ENCODE measurements at places on chromosomes 12 and 14. TPM values are rescaled to one million over a fixed set of nuclear protein-coding genes. Genes with fewer than 3 reads are reported as not detected.

Gene HSPB8
- 8.9 TPM for polyA plus RNA-seq

Gene SSTR1
- 1.9 TPM for polyA plus RNA-seq

Gene KCNH3
- 6.2 TPM for polyA plus RNA-seq

Gene SPPL3
- 82.4 TPM for polyA plus RNA-seq

Gene PLEKHG7
- 0.30 TPM for polyA plus RNA-seq

Gene CCDC198
- polyA plus RNA-seq = 137 TPM

Gene PTHLH
- polyA plus RNA-seq = 1.1 TPM

Gene TAS2R31
- polyA plus RNA-seq = 1.6 TPM

Gene CACNA1C
- 6.4 TPM for polyA plus RNA-seq

Gene GMPR2
- polyA plus RNA-seq = 119 TPM

Gene TIGAR
- polyA plus RNA-seq = 7.1 TPM

Gene NFE2
- polyA plus RNA-seq = 4.5 TPM

Gene ADAM21
- 0.42 TPM for polyA plus RNA-seq

Gene POU6F1
- polyA plus RNA-seq = 13.1 TPM

Gene SERPINA4
- polyA plus RNA-seq = 1.0 TPM

Gene BCL2L14
- polyA plus RNA-seq = 0.94 TPM

- no peak for DNase-seq
These were observed 8.7 kb downstream of the MYRFL start for GRCh38 chr12:69833696-69834095.

DNA sequence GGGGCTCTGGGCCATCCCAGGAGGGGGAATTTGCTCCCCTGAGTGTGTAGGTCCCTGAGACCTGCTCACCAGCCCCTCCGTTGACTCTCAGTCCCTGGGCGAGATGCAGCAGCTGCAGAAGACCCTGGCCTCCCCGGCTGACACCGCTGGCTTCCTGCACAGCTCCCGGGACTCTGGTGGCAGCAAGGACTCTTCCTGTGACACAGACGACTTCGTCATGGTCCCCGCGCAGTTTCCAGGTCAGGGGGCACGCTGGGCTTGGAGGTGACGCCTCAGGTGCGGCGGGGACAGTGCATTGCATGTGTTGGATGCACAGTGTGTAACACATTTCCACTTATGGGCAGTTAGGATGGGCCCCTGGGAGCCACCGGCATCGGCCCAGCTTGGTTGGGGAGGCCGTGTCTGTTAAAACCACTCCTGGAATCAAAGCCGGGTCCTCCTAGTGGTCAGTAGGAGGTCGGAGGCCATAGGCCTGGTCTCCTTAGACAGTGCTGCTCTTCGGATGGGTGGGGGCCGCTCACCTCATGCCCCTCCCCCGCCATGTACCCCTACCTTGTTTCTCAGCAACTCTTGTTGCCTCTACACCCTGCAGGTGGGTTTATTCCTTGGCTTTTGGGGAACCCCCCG lies 17.1 kb upstream of the PUS1 start:
- DNase-seq = no peak

GRCh38 chr12:20268771-20269170 lies 99.6 kb upstream of the PDE3A start:
- no peak for DNase-seq

GRCh38 chr14:68390741-68391140 lies 402.1 kb downstream of the ZFP36L1 start:
- DNase-seq = no peak

DNA sequence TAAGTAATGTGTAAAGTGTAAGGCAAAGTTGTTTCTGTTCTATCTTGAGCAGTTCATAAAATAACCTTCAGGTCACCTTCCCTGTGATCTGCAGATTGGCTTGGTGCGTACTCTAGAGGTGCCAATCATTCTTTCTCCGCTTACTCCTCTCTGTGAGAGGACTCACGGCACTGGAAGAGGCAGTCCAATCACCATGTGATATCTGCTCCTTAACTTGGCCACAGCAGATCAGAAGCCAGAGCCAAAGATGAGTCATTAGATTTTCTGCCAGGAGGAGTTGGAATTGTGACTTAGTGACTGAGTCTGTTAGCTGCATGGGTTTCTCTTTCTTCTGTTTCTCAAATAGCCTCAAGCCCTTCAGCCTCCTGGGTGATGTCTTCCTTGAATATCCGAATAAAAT lies 165.5 kb downstream of the SLC41A2 start:
- DNase-seq = no peak

- DNase-seq = no peak
These were observed 40.5 kb downstream of the CRACR2A start for GRCh38 chr12:3712209-3712992.

DNA sequence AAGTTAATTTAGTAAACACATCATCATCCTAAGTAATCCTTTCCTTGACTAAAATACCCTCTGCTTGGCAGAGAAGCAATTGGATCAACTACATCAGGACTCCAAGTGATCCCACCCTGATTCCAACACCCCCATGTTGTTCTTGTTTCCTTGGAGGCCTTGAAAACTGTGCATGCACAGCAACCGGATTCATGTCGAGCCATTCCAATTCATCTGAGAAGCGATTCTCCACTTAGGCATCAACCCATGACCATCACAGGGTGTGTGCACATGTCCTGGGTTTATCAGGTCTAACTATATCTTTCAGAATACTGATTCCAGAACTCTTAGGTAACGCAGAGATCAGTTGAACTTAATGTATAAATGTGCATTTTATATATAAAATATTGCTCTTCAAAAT lies 163.0 kb downstream of the NAV3 start:
- no peak for DNase-seq

DNA sequence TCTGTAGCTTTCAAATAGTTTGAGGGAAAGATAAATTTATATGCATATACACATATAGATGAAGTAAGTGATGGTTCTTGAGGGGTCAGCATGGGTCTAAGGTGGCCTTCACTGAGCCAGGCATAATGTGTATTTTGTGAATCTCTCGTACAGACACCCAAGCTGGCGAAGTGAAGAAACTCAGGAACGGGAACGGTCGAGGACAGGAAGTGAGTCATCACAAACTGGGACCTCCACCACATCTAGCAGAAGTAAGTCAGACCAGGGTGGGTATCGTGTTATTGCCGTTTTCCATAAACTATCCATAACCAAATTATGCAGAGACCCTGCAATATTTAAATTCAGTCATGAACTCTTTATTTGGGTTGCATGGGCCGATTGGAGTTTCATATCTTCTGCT lies 15.4 kb upstream of the TNS2 start:
- DNase-seq = no peak

- DNase-seq = no peak
These were observed 325.3 kb downstream of the GALC start for GRCh38 chr14:87667659-87668058.

- peak; percentile 21 for DNase-seq
These were observed 25.0 kb upstream of the CIT start for GRCh38 chr12:119902084-119902509.

DNA sequence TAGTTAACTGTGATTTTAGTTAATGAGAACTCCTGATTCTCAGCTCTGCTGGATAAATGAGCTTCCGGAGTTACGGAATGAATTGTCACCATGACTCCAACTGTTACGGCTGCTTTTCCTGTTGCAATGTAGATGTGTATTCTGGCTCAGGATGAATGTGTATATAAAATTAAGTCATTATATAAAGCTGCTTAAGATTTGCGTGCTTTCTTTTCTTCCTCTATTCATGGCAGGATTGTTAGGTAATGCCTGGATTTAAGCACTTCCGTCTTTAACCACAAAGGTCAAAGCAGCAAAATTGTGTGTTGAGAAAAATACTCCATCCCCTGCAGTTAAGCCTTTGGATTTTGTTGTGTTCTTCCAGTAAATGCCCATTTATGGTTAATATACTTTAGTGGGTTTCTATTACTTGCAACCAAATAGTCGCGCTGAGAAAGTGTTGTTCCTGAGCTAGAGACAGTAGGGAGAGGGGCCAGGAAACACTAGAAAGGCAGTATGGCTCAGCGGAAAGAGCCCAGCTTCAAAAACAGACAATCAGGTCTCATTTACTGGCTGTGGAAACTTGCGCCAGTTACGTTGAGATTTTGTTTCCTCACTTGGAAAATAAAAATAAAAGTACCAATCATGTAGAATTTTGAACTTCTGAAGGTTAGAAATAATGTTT lies 9.4 kb upstream of the CCDC175 start:
- DNase-seq = no peak

DNA sequence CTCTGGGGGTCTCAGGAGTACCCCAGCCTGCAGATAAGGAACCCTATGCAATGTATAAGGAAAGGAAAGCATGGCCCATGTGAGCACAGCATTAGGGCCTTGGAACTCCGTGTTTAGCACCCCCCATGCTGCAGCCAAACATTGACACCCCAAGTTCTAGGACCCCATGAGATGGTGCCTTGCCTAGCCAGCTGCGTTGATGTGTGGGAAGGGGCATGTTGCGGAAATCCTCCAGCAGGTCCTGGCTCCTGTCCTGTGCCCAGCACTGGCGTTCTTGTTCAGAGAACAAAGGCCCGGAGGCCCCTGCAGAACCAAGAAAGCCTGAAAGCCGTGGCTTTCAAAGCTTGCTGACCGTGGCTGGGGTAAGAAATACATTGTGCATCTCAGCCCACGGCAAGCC lies 99.4 kb upstream of the DIO3 start:
- DNase-seq = no peak

- DNase-seq = no peak
These were observed 17.4 kb downstream of the P2RX4 start for GRCh38 chr12:121227294-121227693.

DNA sequence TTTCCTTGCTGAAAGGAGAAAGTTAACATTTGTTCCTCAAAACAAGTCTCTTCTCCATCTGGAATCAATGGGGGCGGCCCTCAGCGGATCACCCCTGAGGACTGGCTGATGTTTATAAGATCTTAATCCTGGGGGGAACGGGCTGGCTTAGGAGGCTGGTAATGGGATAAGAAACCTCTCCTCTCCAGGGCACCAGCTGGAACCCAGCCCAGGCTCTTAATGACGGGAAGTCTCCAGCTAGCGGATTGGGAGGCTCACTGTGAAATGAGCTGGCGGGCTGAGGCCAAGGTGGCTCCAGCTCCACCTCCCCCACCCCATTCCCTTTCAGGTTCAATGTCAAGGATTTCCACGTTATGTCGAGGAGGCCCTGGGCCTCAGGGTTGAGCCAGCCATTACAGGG lies 1133.0 kb downstream of the VRK1 start:
- DNase-seq = no peak

GRCh38 chr14:49853158-49853477 lies 530 bp upstream of the NEMF start:
- no peak for DNase-seq

DNA sequence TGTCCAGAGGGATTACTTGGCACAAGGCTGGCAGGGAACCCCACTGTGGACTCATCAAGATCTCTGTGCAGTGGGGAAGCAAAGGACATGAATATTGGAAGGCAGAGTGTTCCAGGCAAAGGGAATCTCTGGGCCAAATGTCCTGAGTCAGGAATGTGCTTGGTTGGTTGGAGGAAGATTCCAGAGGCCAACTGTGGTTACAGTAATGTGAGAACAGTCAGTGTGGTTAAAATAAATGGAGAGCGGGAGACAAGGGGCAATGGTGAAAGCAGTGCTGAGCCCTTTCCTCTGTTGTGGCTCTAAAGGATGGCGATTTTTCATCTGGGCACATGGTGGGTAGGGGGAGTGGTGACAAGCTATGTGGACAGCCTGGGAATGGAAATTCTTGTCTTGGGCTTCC lies 948.2 kb downstream of the BCL11B start:
- DNase-seq = no peak

DNA sequence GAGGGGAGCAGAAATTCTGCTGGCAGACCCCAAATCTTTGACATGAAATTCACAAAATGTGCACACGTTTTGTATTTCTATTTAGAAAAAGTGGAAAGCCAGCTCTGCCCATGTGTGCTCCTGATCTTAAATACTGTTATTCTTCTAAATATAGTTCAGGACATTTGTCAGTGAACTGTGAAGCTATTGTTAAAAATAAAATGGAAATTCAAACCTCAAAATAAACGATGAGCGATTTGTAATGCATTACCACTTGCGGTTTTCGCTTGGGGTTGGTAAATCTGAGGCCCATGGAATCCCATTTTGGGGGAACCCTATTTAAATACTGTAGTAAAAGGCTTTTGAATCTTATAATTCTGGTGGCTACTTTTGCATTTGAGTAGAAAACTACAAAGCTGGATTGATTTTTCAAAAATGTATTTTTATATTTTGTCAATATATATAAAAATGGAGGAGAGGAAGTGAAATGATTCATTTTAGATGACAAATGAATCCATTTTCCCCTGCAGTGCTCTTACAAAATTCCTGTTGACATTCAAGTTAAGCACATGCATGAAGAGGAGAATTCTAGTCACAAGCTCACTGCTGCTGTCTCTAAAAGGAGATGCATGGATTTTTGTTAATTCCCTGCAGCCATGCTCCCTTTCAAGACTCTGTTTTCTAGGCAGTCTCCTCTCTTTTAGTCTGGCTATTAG lies 47.1 kb downstream of the FLRT2 start:
- no peak for DNase-seq

GRCh38 chr12:96434107-96434506 lies 33.9 kb upstream of the CDK17 start:
- no peak for DNase-seq

- no peak for DNase-seq
These were observed 1.6 kb upstream of the MANSC4 start for GRCh38 chr12:27781680-27782079.

- no peak for DNase-seq
These were observed 128.0 kb upstream of the RAP1B start for GRCh38 chr12:68482660-68483059.

GRCh38 chr14:104115691-104116287 lies 22.6 kb upstream of the KIF26A start:
- no peak for DNase-seq

- DNase-seq = no peak
These were observed 56.9 kb downstream of the HSP90AA1 start for GRCh38 chr14:102029956-102030355.

- DNase-seq = no peak
These were observed 27.5 kb downstream of the APOBEC1 start for GRCh38 chr12:7638064-7638759.

DNA sequence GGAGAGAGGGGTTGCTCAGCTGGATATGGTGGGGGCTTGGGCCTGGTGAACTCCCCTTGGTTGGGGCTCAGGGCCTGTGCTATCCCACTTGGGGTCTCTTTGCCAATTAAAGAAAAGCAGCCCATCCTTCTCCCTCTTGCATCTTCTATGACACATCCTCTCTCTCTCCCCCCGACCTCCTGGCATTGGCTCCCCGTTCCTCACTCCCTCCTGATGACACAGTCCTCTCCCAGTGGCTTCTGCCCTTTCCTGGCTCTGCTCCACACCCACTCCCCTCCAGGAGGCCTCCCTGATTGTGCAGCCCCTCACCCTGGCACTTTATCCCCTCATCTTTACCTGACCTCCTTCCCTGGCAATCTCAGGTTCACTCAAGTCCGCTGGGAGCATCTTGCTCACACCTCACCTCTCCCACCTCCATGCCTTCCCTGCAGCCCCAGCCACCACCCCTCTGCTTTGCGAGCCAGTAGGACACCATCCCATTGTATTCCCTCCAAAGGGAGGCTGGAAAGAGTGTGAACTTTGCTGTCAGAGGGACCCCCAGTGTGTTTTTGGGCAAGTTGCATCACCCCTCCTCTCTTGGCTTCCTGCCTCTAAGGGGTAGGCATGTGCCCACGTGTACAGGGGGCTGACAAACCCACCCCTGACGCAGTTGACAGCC lies 10.7 kb downstream of the KRT80 start:
- no peak for DNase-seq

GRCh38 chr14:84708865-84709264 lies 821.1 kb upstream of the FLRT2 start:
- no peak for DNase-seq

Measured in left renal cortex interstitium (tissue), 4 donors.